ENCODE measurements at places on chromosomes 12 and 14. TPM values are rescaled to one million over a fixed set of nuclear protein-coding genes. Genes with fewer than 3 reads are reported as not detected.

GRCh38 chr14:87461704-87462103 lies 531.3 kb downstream of the GALC start:
- no peak for DNase-seq

DNA sequence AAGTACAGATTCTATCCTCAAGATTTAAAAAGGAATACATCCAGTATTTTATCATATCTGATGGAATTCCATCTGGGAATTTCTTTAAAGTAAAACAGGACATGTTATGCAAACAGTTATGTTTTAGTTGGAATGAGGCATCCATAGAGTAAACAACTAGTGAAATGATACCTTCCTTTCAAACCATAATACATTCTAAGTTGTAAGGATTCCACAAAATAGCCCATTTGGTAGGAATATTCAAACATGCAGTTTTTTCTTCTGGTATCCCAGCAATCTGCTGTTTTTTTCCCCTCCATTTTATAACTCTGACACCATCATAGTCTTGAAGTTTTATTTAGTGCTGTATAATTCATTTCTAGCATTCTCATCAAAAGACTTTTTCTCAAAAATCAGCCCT lies 149.6 kb downstream of the ADAMTS20 start:
- DNase-seq = no peak

DNA sequence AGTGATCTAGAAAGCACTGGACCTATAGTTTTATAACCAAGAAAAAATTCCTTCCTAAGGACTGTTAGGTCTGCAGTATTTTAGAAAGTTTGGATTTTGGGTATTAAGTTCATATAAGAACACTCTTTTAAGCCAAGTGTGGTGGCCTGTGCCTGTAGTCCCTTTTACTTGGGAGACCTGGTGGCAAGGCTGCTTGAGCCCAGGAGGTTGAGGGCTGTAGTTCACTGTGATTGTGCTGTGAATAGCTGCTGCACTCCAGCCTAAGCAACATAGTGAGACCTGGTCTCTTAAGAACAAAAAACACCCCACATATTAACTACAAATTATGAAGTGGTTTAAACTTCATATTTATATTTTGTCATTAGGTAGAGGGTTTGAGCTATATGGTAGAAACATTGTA lies 9.7 kb downstream of the DNM1L start:
- DNase-seq = no peak

SCN8A gene
- 3.3 TPM for total RNA-seq

VRTN gene
- not detected for total RNA-seq

CLEC2D gene
- total RNA-seq = 1.0 TPM
